T-cell (primary cell): ENCODE measurements at places on chromosomes 3 and 15.

GRCh38 chr3:191238321-191238817 lies 39.3 kb downstream of the OSTN start:
- no peaks in the 10 kb centered on the region for H3K4me1 ChIP-seq
- H3K36me3 ChIP-seq: no peaks in the 10 kb centered on the region
- H3K27ac ChIP-seq: no peak overlapping the region
- no peak overlapping the region for H3K4me3 ChIP-seq

- peak overlapping the region; percentile 82 for H3K27ac ChIP-seq
- H3K4me3 ChIP-seq: peak overlapping the region; percentile 0
- H3K36me3 ChIP-seq: no peaks in the 10 kb centered on the region
- no peaks in the 10 kb centered on the region for H3K27me3 ChIP-seq
These were observed 42.9 kb downstream of the IDH2 start for GRCh38 chr15:90059208-90059985.

GRCh38 chr3:1318296-1319005 lies 225.6 kb downstream of the CNTN6 start:
- H3K4me3 ChIP-seq: no peak overlapping the region
- no peaks in the 10 kb centered on the region for H3K4me1 ChIP-seq
- DNase-seq: no peak
- H3K36me3 ChIP-seq: no peaks in the 10 kb centered on the region
- H3K27me3 ChIP-seq: no peaks in the 10 kb centered on the region
- H3K27ac ChIP-seq: no peak overlapping the region

GRCh38 chr15:37820380-37821128 lies 113.9 kb upstream of the TMCO5A start:
- no peaks in the 10 kb centered on the region for H3K36me3 ChIP-seq
- no peaks in the 10 kb centered on the region for H3K27me3 ChIP-seq
- H3K4me1 ChIP-seq: no peaks in the 10 kb centered on the region
- no peak overlapping the region for H3K27ac ChIP-seq

- no peaks in the 10 kb centered on the region for H3K27me3 ChIP-seq
- no peak overlapping the region for H3K27ac ChIP-seq
- H3K4me1 ChIP-seq: peaks cover 29% of the 10 kb centered on the region
- DNase-seq: no peak
- no peaks in the 10 kb centered on the region for H3K36me3 ChIP-seq
These were observed 88.5 kb downstream of the XXYLT1 start for GRCh38 chr3:195182470-195182795.

DNA sequence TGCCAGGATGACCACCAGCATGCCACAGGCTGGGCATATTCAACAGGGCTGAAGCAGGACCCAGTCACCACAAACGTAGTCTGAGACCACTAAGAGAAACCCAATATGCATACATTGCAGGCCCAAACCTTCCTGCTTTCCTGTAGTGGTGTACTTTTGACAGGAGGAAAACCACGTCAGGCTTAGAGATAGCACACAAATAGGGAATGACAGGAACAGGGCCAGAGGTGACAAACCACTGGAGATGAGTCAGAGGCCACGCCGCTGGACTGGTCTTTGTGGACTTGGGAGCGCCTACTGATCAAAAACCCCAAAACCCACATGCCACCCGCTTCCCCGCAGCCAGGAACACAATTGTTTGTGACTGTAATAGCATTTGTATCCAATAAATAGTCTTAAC lies 3.6 kb upstream of the EFCAB12 start:
- H3K27ac ChIP-seq: no peak overlapping the region
- H3K36me3 ChIP-seq: peaks cover 50% of the 10 kb centered on the region
- H3K4me1 ChIP-seq: peaks cover 5% of the 10 kb centered on the region
- DNase-seq: no peak
- H3K27me3 ChIP-seq: no peaks in the 10 kb centered on the region
- H3K4me3 ChIP-seq: no peak overlapping the region

- H3K36me3 ChIP-seq: no peaks in the 10 kb centered on the region
- DNase-seq: no peak
- H3K4me3 ChIP-seq: no peak overlapping the region
- H3K4me1 ChIP-seq: no peaks in the 10 kb centered on the region
- H3K27me3 ChIP-seq: peaks cover 13% of the 10 kb centered on the region
These were observed 975 bp downstream of the PCSK6 start for GRCh38 chr15:101488300-101489164.

- no peak for DNase-seq
- H3K4me3 ChIP-seq: no peak overlapping the region
- no peak overlapping the region for H3K27ac ChIP-seq
- no peaks in the 10 kb centered on the region for H3K36me3 ChIP-seq
These were observed 13.3 kb downstream of the GRAMD2A start for GRCh38 chr15:72184165-72184811.

- H3K4me1 ChIP-seq: peaks cover 23% of the 10 kb centered on the region
- H3K36me3 ChIP-seq: no peaks in the 10 kb centered on the region
- no peak overlapping the region for H3K27ac ChIP-seq
- no peak for DNase-seq
These were observed 235.0 kb downstream of the ADAMTS17 start for GRCh38 chr15:100106732-100107131.

DNA sequence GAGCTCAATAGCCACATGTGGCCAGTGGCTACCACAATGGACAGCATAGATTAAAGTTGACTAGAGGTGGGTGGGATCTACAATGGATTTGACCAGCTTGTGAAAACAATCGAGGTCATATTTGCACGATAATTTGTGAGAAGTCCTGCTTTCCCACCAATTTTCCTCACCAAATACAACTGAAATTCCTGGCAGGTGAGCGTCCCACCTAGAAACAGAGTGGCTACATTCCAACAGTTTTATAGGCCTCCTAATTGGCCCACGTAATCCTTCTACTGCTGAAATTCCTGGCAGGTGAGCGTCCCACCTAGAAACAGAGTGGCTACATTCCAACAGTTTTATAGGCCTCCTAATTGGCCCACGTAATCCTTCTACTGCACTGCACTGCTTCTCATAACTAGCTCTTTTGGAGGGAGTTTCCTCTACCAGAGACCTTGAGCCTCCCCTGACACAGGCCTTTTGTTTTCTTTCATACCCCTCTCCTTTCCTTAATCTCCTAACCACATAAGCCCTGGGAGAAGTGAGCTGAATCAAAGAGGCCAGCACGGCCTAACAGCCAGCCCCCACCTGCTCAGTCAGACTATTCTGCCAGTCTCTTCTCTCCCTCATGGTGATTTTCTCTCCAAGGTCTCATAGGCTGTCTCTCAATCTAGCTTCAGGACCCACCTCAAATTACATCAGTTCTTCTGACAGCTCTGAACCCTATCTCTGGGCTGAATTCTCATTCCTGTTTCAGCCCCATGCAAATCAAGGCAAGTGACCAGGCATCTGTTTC lies 80.2 kb downstream of the BFSP2 start:
- DNase-seq: no peak
- H3K36me3 ChIP-seq: no peaks in the 10 kb centered on the region
- H3K4me1 ChIP-seq: peaks cover 3% of the 10 kb centered on the region
- H3K4me3 ChIP-seq: no peak overlapping the region

GRCh38 chr15:100308608-100309007 lies 33.2 kb downstream of the ADAMTS17 start:
- H3K27ac ChIP-seq: no peak overlapping the region
- no peaks in the 10 kb centered on the region for H3K4me1 ChIP-seq
- H3K4me3 ChIP-seq: no peak overlapping the region
- no peak for DNase-seq
- no peaks in the 10 kb centered on the region for H3K27me3 ChIP-seq
- H3K36me3 ChIP-seq: no peaks in the 10 kb centered on the region

DNA sequence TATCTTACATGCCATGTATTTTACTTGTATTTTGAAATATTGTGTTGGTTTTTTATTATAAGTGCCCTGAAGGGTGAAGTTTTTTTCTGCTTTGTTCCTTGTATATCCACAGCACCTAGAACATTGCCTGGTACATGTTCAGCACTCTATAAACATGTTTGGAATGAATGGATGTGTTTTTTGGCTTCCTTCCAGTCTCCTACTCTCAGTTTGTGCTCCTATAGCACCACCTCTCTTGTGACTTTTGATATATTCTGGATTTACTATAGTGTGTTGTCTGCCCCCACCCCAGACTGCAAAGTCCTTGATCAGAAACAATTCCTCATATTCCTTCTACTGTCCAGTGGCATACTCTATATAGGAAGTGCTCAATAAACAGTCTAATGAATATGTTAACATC lies 60.6 kb downstream of the PLCL2 start:
- H3K27me3 ChIP-seq: no peaks in the 10 kb centered on the region
- H3K27ac ChIP-seq: no peak overlapping the region
- DNase-seq: no peak
- H3K4me1 ChIP-seq: peaks cover 20% of the 10 kb centered on the region
- H3K36me3 ChIP-seq: no peaks in the 10 kb centered on the region

GRCh38 chr3:144687862-144688261 lies 716.2 kb downstream of the DIPK2A start:
- H3K4me3 ChIP-seq: no peak overlapping the region
- H3K27me3 ChIP-seq: no peaks in the 10 kb centered on the region
- no peaks in the 10 kb centered on the region for H3K36me3 ChIP-seq

GRCh38 chr3:143201045-143201444 lies 81.5 kb downstream of the CHST2 start:
- no peak overlapping the region for H3K4me3 ChIP-seq
- no peak overlapping the region for H3K27ac ChIP-seq
- H3K36me3 ChIP-seq: no peaks in the 10 kb centered on the region
- H3K4me1 ChIP-seq: no peaks in the 10 kb centered on the region
- no peaks in the 10 kb centered on the region for H3K27me3 ChIP-seq

DNA sequence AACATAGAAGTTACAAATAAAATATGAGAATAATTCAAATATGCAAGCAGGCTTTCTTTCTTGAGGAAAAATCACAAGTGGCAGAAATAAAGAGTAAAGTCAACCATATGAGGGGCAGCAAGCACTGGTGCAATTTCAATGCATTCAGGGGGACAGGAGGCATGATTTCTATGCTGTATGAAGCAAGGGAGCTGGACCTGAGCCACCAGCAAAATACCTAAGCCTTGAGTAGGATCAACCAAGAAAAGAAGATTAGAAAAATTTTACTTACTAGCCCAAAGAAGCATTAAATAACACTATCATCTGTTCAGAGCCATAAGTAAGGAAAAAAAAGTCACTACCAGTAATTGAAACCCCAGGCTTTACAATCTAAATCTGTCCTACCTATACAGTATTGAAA lies 6.3 kb downstream of the ADGRG7 start:
- no peaks in the 10 kb centered on the region for H3K36me3 ChIP-seq
- H3K27ac ChIP-seq: no peak overlapping the region
- H3K4me3 ChIP-seq: no peak overlapping the region
- H3K27me3 ChIP-seq: peaks cover 1% of the 10 kb centered on the region

- H3K36me3 ChIP-seq: no peaks in the 10 kb centered on the region
- no peak for DNase-seq
- peaks cover 11% of the 10 kb centered on the region for H3K4me1 ChIP-seq
- H3K27me3 ChIP-seq: peaks cover 34% of the 10 kb centered on the region
- H3K27ac ChIP-seq: no peak overlapping the region
These were observed 3.1 kb downstream of the MYLK start for GRCh38 chr3:123880998-123881561.

GRCh38 chr3:159775372-159775961 lies 213.2 kb upstream of the IL12A start:
- H3K4me1 ChIP-seq: no peaks in the 10 kb centered on the region
- no peak overlapping the region for H3K27ac ChIP-seq
- H3K4me3 ChIP-seq: no peak overlapping the region
- no peaks in the 10 kb centered on the region for H3K36me3 ChIP-seq

DNA sequence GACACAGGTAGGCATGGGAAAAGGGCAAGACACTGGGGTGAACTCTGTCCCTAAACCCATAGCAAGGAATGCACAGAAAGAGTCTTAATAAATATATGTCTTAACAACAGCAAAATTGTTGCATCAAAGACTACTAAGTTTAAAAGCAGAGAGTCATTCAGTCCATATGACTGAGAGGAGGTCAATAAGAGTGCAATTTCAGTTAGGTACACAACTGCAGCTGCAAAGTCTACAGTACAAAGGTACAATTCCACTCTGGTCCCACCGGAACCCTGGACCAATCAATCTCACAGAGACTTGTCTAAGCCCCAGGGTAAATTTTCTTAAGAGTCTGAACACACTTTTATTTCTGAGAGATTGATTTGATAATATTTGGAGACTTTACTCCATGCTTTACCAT lies 6.9 kb downstream of the CP start:
- no peaks in the 10 kb centered on the region for H3K36me3 ChIP-seq
- no peaks in the 10 kb centered on the region for H3K27me3 ChIP-seq
- DNase-seq: no peak
- H3K4me1 ChIP-seq: no peaks in the 10 kb centered on the region

DNA sequence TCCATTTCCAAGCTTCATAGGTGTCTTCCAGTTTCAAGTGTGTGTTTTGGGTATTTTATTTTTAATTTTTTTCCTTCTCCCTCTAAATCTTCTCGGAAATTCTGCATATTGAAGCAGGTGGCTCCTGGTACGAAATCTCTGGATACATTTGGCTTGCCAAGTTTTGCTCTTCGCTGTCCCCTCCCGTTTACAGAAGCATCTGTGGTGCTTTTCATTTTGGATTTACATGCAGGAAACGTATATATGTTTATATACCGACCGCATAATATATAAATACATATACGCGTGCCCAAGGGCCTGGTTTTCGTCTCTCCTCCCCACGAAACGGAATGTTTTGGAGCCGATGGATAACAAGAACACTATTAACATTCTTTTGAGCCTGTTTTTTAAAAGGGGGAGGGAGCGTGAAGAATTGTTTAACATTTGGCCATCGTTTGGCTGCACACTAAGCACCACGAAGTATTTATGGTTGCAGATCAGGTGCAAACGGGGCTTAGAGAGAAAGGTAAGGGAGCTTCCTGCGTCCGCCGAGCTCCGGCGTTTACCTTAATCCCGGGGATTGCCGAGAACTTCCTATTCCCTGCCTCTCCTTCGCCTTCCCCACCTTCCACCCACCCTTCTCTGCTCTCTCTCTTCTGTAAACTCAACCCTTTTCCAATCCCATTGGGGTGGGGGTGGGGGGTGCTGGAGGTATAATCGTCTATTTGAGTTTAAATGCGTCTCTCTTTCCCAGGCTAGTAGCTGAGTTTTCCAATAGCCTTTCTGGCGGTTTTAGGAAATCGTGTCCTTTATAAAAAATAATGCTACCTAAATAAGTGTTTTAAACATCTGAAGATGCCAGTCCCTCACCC lies 1.1 kb upstream of the NLGN1 start:
- no peak overlapping the region for H3K4me3 ChIP-seq
- H3K27ac ChIP-seq: no peak overlapping the region
- peaks cover 33% of the 10 kb centered on the region for H3K27me3 ChIP-seq

GRCh38 chr3:71050538-71051258 lies 532.8 kb downstream of the FOXP1 start:
- DNase-seq: peak; percentile 29
- peak overlapping the region; percentile 39 for H3K27ac ChIP-seq
- no peaks in the 10 kb centered on the region for H3K27me3 ChIP-seq
- peaks cover 55% of the 10 kb centered on the region for H3K4me1 ChIP-seq
- H3K36me3 ChIP-seq: peaks cover 68% of the 10 kb centered on the region

- H3K27ac ChIP-seq: no peak overlapping the region
- H3K4me3 ChIP-seq: no peak overlapping the region
- no peaks in the 10 kb centered on the region for H3K4me1 ChIP-seq
- H3K36me3 ChIP-seq: no peaks in the 10 kb centered on the region
These were observed 164.6 kb upstream of the CCDC54 start for GRCh38 chr3:107212618-107213017.

DNA sequence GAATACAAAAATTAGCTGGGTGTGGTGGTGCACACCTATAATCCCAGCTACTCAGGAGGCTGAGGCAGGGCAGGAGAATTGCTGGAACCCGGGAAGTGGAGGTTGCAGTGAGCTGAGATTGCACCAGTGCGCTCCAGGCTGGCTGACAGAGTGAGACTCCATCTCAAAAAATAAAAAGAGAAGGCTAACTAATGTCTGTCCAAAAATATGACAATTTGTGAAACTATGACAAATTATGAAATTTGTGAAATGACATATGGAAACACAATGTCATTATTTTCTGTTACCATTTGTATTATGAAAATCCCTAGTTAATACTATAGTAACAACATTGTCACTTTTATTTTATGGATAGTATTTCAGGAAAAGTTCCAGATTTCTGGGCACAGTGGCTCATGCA lies 1306.3 kb upstream of the EPHA6 start:
- H3K4me3 ChIP-seq: no peak overlapping the region
- H3K27me3 ChIP-seq: no peaks in the 10 kb centered on the region
- no peak overlapping the region for H3K27ac ChIP-seq
- no peak for DNase-seq
- no peaks in the 10 kb centered on the region for H3K4me1 ChIP-seq
